ENCODE measurements at places on chromosomes 4 and X.

DNA sequence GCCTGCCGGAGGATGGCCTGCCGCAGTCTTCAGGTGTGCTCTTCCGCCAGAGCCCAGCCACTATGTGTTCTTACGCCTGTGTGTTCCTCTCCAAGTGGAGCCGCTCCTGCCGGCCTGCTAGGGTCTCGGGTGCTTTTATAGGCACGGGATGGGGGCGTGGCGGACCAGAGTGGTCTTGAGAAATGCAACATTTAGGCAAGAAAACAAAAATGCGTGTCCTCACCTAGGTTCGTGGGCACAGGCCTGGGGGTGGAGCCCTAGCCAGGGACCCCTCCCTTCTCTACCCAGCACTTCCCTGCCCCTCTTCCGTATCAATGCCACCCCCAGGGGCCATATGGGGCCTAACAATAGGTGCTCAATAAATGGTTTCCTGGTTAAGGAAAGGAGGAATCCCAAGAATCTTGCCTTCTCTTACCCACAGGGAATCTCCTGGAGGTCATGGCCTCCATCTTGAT, 34.4 kb upstream of the LRBA start:
- DNase-seq: no peak

DNA sequence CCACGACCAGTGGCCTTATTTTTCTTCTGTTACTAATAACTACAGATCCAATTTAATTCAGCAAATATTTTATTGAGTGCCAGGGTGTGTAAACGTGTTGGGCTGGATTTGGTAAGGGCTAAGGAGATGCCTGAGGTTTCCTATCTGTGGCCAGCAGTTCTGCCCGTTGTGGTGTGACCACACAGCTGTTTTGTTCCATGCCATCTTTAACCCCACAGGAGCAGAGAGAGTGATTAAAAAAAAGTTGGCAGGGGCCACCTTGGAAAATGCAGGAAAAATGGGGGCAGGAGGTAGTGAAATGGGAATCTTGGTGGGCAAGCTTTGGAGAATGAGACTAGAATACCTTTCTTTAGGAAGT, 1.1 kb downstream of the PLAC8 start:
- DNase-seq: no peak

- DNase-seq: no peak
Measured at GRCh38 chr4:182063651-182064050, 179.6 kb upstream of the TENM3 start.

DNA sequence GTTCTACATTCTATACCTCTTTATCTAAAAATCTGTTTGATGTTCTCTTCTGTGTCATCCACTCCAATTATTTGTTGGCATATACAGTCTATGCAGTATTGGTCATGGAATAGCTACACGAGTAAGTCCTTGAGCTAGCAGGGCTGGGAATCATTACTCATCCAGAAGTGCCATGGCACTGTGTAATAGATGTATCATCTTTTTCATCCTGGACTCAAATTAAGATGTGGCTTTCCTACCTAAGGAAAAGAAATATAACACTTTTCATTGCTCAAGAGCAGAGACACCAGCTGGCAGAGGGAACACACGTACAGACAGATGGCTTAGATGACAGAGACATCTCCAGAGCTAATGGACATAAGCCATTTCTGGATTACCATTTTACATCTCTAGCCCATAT, 159.8 kb downstream of the FAM13A start:
- DNase-seq: no peak
